ENCODE measurements at places on chromosomes 11 and 22. TPM values are rescaled to one million over a fixed set of nuclear protein-coding genes. Genes with fewer than 3 reads are reported as not detected.

DNA sequence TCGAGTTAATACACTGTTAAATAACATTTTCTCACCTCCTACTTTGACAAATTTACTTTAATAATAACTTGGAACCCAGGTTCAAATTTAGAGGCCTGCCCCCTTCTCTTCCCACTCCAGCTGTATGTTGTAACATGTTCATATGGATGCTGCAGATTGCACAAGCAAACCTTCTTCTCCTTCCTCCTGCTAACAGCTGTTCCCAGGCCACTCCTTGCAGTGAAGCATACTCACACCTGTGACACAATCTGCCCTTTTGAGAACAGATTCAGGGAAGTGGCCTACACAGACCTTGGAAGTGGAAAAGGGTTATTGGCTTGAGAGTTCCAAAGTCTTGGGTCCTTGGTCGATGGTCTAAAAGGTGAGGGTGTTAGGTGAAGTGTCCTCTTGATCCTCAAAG is 131.9 kb downstream of the TEAD1 start:
- DNase-seq, result no peak

ROBO4 gene
- 3.4 TPM for total RNA-seq

DNA sequence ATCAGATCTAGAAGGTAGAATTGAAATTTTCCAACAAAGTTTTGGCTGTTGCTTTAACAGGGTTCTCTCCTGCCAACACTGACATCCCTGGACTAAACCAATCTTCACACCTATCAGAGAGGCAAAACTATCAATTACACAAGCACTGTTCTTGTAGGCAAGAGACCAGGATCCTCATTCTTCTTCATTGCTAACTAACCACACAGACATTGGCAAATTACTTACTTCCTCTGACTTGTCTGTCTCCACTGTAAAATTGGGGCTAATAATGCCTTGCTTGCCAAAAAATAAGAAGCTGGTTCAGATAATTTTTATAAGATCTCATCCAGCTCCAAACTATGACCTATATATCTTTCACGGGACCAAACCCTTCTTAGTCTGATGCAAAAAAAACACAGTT is 93.8 kb upstream of the DDI1 start:
- no peak for DNase-seq

- no peak for DNase-seq
Measured at GRCh38 chr11:22466809-22467208, 128.6 kb downstream of the SLC17A6 start.

DNA sequence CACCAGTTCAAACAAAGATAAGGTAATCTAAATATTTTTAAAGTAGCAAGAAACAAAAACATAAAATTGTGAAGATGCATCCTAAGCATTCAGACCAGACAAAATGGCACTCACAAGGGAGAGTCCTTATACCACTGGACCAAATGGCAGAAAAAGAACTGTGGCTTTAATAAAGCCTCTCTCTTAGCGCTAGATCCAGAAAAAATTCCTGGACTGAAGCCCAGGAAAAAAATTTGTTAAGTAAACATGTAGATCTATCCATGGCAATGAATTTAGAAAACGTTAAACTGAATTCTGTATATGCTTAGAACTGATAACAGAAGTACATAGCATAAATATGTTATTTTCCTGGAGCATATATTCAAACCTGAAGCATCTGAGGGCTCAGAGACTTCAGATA is 11.8 kb upstream of the CD59 start:
- no peak for DNase-seq

- peak; percentile 21 for DNase-seq
Measured at GRCh38 chr11:134124660-134125451, 56.0 kb downstream of the JAM3 start.

RIBC2 gene
- 0.23 TPM for total RNA-seq

Measured in pancreas (tissue), 10 donors.